ENCODE measurements at places on chromosomes 5 and 9.
A peak's percentile ranks its signal among the peaks of the same experiment; 100 is the strongest.

DNA sequence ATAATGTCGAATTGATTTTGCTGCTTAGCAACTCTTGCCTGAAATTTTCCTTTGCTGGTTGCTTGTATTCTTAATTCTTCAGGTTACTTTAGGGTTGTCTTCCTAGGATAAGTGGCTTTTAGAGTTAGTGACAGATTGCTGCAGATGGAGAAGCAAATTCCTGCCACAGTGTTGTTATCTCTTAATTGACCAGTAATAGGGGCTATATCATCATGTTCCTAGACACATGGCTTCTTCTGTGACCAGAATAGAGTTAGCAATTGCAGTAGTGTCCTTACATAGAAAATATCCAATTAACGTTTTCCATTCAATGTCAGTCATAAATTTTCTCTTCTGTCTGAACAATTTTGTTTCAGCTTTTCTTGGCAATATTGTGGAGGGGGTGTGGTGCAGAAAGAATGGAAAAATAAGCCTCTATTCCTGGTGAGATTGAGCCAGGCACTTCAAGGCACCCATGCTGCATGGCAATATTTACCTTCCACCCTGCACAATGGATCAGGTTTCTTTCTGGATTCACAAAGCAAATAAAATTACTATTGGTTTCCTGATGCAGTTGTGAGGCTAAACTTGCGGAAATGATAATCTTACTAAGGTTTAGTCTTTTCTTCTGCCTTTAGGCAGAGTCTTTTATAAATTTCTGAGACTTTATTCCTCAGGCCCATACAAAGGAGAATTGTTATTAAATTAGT, 1481.5 kb downstream of the EFNA5 start:
- DNase-seq = peak; percentile 71

DNA sequence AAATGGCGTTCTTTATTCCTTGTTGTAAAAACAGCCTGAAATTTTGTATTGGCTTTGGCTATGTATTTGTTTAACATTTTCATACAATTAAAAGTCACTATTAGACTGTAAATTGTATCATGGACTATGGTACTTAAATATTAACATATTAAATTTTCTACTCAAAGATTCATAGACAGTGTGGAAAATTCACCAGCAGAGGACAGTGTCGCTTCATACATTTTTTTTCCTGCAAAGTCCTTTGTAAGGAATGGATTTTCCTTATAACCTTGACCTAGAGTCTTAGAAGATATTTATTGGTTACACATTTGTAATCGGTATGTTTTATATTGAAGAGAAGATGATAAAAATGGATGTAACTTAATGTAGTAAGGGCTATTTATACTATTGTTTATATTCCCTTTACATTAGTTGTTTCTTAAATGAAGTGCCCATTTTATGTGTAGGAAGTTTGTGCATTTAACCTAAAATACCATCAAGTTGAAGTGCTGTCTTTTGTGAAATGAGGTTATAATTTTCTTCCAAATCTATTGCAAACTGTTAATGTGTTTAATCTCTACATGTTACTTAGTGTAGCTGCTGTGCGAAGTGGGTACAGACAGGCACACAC, 150.1 kb downstream of the KDM4C start:
- DNase-seq = peak; percentile 48

GRCh38 chr9:114735704-114736103, 53.7 kb upstream of the TEX48 start:
- DNase-seq = no peak

- DNase-seq = no peak
Observed at GRCh38 chr5:103918668-103919367, 356.2 kb upstream of the NUDT12 start.

- no peak for DNase-seq
Observed at GRCh38 chr9:124215956-124216355, 41.8 kb upstream of the NEK6 start.

DNA sequence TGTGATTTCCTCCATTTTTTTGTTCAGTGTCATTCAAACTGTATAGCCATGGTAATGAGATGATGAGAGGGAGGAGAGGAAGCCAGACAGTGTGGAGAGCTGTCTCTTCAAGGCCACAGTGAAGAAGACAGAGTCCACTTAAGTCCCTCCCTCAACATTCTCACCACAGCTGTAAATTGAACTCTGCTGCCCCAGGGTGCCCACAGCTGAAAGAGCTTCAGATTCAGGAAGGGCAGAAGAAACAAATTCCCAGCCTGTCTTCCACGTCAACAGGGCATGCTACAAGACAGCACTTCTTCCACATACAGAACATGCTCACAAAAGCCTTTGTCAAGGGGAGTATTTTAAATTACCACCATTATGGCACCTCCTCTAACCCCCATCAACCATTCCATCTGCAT, 100.4 kb downstream of the KLHL3 start:
- DNase-seq = no peak

- DNase-seq = no peak
Observed at GRCh38 chr5:169768416-169768815, 131.3 kb downstream of the DOCK2 start.

- no peak for DNase-seq
Observed at GRCh38 chr9:88897081-88897480, 94.2 kb upstream of the S1PR3 start.

DNA sequence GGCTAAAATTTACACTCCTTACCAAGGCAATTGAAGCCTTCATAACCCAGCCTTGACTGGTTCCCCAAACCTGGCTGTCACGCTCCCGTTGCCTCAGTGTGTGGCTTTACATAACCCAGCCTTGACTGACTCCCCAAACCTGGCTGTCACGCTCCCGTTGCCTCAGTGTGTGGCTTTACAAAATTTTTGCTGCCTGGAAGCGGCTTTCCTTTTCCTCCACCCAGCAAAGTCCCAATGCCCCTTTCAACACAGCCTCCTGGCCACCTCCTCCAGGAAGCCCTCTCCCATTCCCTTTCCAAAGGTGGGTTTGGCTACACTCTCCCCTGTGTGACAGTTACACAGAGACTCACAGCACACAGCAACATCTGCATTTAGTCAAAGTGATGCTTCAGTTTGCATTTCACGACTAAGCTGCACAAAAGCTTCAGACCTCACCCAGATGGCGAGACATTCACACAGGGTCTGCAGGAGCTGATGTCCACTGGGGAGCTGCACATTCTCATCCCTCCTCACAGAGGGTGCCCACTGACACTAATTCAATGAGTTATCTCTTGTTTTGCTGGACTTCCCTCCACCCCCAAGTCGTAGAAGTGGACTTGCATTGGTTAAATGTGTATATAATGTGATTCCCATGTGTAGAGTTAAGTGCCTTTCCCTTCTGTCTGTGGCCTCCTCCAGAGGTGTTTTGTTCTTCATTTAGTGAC, 156.6 kb upstream of the PHYKPL start:
- no peak for DNase-seq

All from NCI-H2081 (cell line).